ENCODE measurements at places on chromosomes 2 and 18.

- DNase-seq, result no peak
Observed at GRCh38 chr2:54088719-54089118, 26.7 kb upstream of the ACYP2 start.

GRCh38 chr18:48252525-48252924 lies 156.7 kb downstream of the ZBTB7C start:
- no peak for DNase-seq

- DNase-seq, result no peak
Observed at GRCh38 chr2:101080211-101081068, 70.7 kb downstream of the TBC1D8 start.

DNA sequence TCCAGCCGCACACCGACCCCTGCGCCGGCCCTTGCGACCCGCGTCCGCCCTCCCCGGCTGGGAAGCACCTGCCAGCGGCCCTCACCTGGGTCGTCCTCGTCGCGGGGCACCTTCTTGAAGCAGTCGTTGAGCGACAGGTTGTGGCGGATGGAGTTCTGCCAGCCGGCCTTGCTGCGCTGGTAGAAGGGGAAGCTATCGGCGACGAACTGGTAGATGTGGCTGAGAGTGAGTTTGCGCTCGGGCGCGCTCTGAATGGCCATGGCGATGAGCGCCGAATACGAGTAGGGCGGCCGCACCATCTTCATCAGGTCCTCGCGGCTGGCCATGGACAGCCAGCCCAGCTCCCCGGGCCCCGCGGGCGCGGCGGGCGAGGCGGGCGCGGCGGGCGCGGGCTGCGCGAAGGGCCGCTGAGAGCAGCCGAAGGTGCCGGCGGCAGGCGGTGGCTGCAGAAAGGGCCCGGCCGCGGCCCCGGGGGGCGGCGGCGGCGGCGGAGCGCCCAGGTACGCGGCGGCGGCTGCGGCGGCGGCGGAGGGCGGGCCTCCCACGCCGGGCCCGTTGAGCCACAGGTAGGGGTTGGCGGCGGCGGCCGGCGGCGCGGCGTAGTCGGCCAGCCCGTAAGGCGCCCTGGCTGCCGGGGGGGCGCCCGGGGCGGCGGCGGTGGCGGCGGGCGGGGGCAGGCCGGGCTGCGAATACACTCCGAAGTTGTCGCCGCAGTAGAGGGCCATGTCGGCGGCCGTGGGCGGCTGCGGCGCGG lies 505 bp downstream of the FOXI3 start:
- DNase-seq, result peak; percentile 5

DNA sequence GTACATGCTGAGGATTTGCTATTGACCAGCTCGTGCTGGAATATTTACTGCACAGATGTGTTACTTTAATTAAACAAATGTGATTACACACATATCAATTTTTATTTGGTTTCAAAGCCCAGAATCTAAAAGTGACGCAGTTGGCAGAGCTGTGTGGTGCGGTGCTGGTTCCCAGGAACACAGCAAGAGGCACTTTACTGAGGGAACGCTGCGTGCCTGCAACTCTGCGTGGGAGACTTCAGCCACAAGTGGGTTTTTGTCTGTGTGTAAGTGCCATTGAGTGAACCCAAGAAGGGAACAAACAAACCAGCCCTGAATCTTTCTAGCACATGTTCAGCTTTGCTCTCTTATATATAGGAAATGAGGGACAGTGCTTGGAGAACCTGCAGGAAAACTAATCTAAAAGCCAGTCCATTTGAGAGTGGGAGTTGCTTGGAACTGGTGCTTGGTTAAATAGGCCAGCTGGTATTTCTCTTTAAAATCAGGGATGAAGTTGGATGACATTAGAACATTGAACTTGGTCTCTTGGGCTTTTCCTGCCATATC lies 196.6 kb upstream of the CELF4 start:
- DNase-seq, result no peak

DNA sequence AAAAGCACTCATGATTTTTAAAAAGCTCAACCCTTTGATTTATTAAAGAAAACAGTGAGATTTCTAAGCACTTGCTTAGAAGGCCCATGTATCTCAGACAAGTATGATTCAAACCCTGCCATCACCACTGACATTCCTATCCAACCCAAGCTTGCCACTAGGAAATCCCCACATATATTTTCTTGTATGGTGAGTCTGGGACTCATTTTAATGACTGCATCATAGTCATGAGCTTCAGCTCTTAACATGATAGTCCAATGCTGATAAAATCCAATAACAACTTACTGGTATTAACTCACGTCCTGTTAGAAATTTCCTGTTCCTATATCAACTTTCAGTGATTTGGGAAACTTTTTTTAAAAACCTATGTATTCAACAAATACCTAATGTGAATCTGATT lies 39.4 kb upstream of the NCKAP5 start:
- DNase-seq, result no peak

GRCh38 chr2:15299904-15300520 lies 261.1 kb downstream of the NBAS start:
- DNase-seq, result no peak

DNA sequence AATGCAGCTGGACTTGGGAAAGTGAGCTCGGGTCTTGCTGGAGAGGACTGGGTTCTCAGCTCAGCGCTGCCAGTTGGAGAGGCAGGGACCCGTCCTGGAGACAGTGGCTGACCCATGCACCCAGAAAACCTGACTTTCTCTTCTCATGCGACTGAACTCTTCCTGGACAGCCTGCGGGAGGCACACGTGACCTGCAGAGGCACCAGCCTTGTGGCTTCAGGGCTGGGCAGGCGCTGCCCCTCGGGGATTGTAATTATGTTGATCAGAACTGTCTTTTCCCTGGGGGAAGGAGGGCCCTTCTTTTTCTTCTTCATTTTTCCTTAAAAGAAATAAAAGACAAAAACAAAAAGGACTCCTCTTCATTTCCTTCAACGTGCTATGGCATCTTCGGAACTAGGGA lies 198.1 kb downstream of the VAPA start:
- no peak for DNase-seq

DNA sequence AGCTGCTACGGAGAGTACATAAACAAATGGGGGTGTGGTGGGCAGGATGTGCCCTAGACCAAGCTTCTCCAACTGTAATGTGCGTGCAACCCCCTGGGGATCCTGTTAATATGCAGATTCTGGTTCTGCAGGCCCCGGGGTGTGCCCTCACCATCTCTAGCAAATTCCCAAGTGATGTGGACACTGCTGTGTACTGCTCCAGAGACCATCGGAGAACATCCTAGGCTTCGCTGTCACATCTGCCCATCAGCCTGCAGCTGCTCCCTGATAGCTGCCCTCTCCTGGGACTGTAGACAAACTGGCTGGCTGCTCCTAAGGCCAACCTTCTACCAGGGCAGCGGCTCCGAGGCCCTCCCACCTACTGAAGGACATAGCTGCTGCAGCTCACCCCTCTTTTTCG lies 3.2 kb downstream of the HS1BP3 start:
- no peak for DNase-seq
